NCI-H1417 (cell line): ENCODE measurements at places on chromosomes 2 and 18.

- no peak for DNase-seq
Measured at GRCh38 chr2:98281607-98282006, 64.6 kb upstream of the CNGA3 start.

DNA sequence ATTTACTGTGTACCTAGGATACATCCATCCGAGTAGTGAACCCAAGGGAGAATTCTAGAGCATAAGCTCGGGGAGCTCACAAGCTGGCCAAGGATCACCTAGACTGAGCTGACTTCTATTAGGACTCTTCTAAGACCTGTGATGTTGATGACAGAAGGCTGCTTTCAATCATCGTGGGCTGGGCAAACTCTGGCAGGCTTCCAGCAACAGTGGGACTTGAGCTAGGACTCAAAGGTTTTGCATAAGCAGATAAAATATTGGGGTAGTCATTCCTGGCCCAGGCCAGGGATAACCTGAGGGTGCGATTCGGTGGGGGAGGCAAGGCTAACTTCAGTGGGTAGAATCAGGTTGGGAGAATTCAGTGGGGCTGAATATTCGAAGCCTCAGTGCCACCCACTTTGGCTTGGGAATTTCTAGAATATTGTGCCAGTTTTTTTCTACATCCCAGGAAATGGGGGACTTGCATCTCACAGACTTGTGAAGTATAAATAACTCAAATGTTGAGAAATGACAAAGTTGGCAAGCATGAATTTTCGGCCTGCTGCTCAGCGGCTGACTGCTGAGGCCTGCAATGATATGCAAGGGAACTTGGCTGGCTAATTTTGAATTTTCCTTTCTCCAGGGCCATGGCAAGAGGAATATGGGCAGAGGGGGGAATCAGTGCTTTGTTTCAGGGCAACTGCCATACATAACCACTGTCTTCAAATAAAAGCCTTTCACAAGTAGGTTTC, 274.3 kb downstream of the PRKCE start:
- no peak for DNase-seq

GRCh38 chr2:9665898-9666297, 35.1 kb upstream of the YWHAQ start:
- DNase-seq, result no peak

DNA sequence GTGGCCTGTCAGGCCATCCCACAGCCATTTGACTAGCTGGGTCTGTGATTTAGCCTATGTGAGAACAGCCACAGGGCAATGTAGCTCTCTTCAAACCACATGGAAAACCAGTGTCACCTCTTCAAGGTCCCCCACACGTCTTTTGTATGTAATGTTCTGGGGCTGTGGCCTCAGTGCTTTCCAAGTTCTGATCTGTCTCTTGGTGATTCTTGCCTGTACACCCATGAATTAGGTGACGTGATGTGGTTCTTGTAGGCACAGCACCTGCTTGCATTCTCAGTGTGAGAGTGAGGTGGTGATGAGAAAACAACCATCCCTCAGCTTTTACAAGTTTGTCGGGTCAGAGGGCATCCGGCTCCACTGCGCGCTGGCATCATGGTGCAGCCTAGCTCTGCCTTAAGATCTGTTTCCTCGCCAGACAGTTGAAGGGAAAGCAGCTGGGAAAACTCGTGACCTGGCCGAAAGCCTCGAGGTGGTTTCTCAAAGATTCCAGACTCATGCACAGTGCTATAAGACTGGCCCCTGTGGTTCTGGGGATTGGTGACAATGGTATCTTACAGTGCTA, 125.8 kb downstream of the TANC1 start:
- DNase-seq, result no peak

DNA sequence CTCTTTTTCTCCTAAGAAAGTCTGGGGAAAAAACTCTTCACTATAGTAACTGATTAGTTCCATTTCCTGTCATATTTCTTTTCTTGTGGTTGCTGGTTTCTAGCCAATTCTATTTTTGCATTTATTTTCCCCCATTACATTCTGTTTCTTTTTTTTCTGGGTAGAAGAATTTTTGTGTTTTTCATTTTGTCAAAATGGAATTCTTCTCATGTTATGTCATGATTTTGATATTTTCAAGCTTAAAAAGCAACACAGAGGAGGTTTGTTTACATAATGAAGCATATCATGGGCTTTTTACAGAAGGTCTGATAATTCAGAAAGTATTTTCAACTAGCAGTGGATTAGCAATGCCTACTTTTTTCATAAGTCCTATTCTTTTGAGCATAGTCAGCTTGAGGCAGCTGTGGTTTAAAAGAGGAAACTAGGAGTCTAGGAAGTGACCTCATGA, 102.0 kb downstream of the MAP2 start:
- DNase-seq, result no peak

GRCh38 chr2:177520324-177520723, 127.8 kb downstream of the AGPS start:
- no peak for DNase-seq

GRCh38 chr18:61606068-61606660, 272.9 kb downstream of the CDH20 start:
- no peak for DNase-seq

GRCh38 chr2:85501248-85501647, 37.7 kb upstream of the MAT2A start:
- no peak for DNase-seq

DNA sequence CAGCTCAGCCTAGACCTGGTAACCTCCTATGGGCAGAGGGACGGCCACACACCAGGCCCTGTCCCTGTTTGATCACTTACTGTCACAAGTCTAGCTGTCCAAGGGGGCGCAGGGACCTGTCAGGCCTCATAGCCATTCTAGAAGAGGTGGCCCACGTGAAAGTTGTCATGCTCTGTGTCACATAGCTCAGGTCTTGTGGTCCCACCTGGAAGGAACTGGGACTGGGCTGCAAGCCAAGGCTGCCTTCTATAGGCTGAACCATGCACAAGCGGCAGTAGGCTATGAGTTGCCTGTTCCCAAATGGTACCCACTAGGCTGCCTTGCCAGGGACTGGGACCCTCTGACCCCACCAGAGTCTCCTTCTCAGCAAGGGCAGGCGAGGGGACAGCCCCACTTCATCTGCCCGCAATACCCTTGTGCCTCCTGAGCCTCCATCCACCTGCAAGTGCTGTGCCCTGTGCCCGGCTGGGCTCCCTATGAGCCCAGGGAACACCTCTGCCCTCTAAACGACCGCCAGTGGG, 177.5 kb downstream of the ANAPC1 start:
- no peak for DNase-seq

GRCh38 chr18:14086458-14087231, 45.6 kb downstream of the ZNF519 start:
- peak; percentile 67 for DNase-seq

DNA sequence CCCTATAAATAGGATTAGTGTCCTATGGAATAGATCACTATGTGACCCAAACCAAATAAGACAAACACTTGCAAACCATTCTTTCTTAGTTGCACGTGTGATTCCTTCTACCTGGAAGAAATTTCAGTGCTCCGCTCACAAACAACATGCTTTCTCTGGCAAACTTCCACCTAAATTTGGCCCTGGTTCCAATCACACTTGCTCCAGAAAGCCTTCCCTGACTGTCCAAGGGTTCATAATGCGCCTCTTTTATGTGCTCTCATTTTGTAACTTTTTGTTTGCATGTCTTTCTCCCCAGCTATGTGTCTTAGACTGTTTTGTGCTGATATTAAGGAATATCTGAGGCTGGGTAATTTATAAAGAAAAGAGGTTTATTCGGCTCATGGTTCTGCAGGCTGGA, 69.8 kb downstream of the GRB14 start:
- no peak for DNase-seq

DNA sequence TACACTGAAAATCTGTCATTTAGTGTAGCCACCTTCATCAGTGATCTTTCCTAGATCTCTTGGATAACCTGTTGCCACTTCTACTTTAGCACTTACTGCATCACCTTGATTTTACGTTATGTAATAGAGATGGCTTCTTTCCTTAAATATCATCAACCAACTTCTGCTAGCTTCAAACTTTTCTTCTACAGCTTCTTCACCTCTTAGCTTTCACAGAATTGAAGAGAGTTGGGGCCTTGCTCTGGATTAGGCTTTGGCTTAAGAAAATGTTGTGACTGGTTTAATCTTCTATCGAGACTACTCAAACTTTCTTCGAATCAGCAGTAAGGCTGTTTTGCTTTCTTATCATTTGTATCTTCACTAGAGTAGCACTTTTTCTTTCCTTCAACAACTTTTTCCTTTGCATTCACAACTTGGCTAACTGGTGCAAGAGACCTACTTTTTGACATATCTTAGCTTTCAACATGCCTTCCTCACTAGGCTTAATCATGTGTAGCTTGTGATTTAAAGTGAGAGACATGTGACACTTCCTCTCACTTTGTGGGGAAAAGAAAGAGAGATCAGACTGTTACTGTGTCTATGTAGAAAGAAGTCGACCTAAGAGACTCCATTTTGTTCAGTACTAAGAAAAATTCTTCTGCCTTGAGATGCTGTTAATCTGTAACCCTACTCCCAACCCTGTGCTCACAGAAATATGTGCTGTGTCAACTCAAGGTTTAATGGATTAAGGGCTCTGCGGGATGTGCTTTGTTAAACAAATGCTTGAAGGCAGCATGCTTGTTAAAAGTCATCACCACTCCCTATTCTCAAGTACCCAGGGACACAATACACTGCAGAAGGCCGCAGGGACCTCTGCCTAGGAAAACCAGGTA, 99.6 kb downstream of the ATL2 start:
- peak; percentile 57 for DNase-seq

DNA sequence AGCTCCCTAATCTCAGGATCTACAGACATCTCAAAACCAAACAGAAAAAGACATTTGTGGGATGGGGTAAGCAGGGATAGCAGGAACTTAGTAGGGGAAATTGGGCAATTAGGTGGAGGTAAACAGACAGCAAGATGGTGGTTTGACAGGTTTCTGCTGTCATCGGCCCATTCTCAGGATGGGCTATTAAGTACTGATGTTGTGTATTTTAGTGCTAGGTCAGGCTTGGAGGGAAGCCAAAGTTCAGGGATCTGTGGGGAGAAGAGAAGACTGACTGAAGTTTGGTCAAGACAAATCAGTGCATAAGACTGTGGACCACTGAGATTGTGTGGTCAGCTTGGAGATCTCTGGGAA, 96.8 kb upstream of the THUMPD2 start:
- no peak for DNase-seq

- DNase-seq, result no peak
Measured at GRCh38 chr2:193332941-193333340, 1138.2 kb upstream of the TMEFF2 start.

- DNase-seq, result peak; percentile 80
Measured at GRCh38 chr2:14560716-14561115, 71.8 kb upstream of the LRATD1 start.

DNA sequence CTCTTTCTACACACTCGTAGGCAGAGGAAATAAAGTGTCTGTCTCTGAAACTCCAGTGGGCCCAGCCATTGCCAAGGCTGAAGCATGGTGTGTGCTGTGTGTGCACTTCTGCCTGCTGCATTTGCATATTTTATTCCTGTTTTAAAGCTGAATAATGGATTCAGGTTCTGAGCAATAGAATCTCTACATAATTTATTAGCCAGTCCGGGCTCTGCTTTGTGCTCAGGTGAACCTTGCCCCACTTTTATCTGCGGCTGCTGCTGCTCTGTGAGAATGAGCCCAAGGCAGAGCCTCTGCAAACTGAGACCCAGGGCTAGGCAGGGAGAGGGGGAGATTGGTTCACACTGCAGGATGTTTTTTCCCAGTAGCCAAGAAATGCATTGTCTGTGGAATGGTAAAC, 64.6 kb upstream of the SH3BP4 start:
- DNase-seq, result no peak

DNA sequence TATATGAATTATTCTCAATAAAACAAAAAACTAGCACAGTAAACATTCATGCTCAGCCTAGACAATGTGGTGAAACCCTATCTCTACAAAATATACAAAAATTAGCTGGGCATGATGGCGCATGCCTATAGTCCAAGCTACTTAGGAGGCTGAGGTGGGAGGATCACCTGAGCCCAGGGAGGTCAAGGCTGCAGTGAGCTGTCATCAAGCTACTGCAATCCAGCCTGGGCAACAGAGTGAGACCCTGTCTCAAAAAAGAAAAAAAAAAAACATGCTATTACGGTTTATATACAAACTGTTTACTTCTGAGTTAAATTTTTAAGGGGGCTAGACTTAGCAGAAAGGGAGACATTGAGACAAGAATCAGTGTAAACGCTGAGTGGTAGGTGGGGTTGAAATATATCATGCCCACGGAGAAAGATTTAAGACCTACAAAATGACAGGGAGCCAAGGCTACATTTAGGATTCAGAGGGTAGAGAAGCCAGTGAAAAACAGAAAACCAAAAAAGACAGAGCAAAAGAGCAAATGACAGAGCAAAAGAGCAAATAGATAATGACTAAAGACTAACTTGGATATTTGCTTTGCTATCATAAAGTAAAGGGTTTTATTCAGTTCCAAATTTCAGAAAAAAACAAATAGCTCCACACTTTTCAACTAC, 7.5 kb downstream of the TTC32 start:
- DNase-seq, result no peak

GRCh38 chr18:48753691-48754090, 197.1 kb downstream of the SMAD7 start:
- DNase-seq, result no peak

DNA sequence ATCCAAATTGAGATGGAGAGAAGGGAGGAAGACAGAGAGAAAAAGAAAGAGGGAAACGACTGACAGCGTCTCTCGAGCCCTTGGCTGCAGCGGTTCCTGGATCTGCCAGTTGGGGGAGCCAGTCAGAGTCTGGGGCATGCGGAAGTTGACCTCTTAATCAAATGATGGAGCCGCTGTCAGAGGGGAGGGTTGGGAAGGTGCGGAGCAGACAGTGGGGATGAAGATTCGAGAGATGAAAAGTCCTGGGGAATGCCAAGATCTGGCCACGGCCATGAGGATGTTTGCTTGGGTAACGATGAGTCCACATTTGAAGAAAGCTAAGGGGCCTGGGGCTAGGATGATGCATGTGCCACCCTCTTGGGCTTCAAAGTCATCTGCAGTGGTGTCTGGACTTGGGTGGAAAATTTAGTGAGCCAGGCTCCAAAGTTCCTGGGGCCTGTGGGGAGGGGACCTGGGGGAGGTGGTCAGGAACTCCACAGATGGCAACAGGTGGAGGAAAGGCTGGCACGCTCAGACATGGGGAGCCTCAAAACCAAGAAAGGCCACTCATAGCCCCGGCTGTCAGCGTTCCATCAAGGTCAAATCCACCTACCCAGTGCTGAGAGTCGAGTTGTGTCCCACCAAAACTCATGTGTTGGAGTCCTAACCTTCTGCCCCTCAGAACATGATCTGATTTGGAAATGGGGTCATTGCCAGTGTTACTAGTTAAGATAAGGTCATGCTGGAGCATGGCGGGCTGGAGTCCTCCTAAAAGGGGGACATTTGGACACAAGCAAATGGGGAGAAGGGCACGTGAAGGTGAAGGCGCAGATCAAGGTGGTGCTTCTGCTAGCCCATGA, 200.1 kb downstream of the NDUFA10 start:
- no peak for DNase-seq

DNA sequence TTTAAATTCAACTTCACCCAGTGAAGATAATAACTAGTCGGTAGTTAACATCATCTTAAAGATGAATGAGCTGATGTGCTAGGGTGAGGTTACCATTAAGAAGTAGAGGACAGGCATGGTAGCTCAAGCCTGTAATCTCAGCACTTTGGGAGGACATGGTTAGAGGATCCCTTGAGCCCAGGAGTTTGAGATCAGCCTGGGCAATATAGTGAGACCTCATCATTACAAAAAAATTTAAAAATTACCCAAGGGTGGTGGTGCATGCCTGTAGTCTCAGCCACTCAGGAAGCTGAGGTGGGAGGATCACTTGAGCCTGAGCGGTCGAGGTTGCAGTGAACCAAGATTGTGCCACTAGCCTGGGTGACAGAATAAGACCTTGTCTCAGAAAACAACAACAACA, 4.7 kb downstream of the GALNT5 start:
- DNase-seq, result no peak
